NCI-H2081 treated with DMSO at 0.1 percent for 48 hours (cell line): ENCODE measurements at places on chromosomes 13 and 19.

DNA sequence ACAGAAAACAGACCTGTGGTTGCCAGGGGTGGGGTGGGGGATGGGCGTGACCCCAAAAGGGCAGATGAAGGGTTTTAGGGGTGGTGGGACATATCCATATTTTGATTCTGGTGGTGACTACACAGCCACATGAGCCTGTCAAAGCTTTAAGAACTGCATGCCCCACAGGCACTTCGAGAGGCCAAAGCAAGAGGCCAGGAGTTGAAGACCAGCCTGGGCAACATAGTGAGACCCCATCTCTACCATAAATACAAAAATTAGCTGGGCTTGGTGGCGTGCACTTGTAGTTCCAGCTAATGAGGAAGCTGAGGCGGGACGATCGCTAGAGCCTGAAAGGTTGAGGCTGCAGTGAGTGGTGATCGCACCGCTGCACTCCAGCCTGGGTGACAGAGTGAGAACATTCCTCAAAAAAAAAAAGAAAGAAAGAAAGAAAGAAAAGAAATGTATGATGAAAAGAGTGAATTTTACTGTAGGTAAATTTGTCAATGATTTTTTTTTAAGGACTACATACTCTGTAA is 18.9 kb upstream of the BCL3 start:
- DNase-seq = no peak

- no peak for DNase-seq
Measured at GRCh38 chr13:75855847-75856246, 219.7 kb downstream of the LMO7 start.

DNA sequence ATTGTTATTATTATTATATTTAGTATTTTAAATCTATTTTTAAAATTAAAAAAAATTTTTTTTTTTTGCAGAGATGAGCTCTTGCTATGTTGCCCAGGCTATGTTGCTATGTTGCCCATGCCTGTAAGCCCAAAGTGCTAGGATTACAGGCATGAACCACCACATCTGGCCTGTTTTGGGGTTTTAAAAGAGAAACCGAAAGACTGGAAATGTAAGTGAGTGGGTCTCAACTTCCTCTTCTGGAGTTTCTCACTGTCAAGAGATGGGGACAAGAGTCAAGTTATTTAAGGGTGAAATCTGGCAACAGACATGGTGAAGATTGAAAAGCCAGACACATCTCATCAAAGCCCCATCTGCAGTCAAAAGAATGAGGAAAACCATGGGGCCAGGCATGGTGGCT is 4.2 kb upstream of the OR7G3 start:
- no peak for DNase-seq

DNA sequence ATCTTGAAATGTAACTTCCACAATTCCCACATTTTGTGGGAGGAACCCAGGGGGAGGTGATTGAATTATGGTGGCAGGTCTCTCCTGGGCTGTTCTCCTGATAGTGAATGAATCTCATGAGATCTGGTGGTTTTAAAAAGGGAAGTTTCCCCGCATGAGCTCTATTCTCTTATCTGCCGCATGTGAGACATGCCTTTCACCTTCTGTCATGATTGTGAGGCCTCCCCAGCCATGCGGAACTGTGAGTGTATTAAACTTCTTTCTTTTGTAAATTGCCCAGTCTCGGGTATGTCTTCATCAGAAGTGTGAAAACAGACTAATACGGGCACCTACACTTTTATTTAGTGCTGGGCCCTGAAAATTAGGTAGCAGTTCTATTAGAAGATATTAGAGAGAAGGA is 45.8 kb downstream of the TNFSF13B start:
- no peak for DNase-seq

DNA sequence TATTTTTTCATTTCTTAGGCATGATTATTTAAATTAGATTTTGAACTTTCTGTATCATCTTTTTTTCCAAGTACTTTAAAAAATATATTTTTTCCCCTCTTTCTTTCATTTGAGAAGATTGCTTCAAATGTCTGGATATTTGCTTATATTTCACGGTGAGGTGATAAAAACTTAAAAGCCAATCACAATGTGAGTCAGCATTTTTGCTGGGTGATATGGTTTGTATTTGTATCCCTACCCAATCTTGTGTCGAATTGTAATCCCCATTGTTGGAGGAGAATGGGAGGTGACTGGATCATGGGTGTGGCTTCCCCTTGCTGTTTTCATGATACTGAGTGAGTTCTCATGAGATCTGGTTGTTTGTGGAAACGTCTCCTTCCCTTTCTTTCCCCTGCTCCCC is 320.5 kb downstream of the OXGR1 start:
- no peak for DNase-seq

DNA sequence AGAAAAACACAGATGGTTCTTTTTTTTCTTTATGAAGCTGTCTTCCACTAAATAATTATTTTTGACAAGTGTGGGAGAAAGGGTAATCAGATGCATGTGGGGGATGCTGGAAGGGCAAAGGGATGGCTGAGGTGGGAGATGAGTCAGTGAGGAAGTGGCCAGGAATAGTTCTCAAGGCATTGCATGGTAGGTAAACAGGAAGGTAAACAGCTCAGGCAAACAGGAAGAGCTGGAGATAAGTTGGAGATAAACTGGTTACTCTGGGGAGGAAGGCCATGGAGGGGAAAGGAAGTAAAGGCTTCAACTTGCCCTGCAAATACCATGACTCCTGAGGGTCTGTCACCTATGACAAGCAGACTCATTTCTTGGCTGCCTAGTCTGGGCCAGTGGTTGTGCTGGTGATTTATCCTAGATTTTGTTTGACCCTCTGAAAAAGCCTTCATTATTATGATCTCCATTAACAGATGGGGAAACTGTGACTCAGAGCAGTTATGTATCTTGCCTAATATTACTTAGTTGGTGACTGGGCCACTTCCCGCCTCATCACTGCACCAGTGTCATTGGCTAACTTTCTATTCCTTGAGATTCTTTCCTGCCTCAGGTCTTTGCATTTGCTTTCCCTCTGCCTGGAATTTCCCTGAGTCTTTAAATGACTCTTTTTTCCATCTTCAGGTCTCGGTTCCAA is 17.1 kb downstream of the ACTL9 start:
- no peak for DNase-seq

- peak; percentile 29 for DNase-seq
Measured at GRCh38 chr13:27953676-27954405, 15.3 kb downstream of the CDX2 start.

GRCh38 chr19:40503320-40503695 is 36.5 kb downstream of the SPTBN4 start:
- DNase-seq = no peak

DNA sequence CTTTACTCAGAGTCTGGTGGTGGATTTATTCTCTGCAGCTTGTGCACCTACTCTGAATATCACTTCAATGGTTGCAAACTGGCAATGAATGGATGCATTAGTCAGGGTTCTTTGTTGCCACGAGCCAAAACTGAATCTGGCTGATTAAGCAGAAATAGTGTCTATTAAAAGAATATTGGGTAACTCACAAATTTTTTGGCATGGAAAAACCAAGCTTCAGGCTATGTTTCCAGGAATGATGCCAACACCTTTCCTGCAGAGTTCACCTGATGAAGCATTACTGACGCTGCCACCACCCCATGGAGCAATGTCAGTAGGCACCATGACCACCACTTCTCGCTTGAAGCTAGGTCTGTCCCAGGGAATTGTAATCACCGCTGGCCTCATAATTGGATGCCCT is 597.8 kb upstream of the SLC10A2 start:
- no peak for DNase-seq

- no peak for DNase-seq
Measured at GRCh38 chr19:11463391-11463790, 17.5 kb downstream of the ELAVL3 start.

DNA sequence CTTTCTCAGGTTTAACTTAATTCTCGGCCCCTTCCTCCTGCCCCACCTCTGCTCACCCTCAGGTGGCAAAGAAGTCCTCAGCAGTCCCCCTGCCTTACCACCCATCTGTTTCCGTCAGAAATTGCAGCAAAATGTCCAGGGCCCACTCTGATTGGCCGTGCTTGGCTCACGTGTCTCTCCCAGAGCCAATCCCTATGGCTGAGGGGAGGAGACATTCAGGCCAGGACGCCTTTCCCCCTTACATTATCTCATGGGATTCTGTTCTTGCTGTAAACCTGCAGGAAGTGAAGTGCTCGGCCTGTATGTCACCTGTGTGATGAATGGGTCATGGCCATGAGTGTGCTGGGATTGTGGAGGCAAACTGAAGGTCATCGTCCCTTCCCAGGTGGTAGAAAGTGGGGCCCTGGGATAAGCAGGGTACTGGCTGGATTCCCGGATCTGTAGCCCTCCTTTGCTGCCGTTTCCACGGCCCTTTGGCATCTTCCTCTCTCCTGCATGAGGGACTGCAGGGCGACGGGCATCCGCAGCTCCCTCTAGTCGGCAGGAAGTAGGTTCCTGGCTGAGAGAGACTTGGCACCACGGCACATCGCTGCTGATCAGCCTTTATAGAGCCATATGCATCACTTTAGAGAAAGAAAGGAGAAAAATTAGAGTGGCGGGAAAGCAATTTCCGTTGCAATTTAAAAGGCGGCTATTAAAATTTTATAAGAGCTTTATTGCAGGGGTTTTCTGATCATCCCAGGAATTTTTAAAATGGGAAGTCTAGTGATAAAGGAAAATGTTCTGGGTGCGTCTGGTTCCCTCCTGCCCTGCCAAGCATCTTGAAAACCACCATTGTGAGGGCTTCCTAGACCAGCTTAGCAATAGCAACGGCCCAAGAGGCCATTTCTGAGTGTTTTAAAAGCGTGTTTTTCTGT is 118.2 kb downstream of the SIPA1L3 start:
- no peak for DNase-seq

- no peak for DNase-seq
Measured at GRCh38 chr19:34368338-34368737, 3.3 kb downstream of the GPI start.

DNA sequence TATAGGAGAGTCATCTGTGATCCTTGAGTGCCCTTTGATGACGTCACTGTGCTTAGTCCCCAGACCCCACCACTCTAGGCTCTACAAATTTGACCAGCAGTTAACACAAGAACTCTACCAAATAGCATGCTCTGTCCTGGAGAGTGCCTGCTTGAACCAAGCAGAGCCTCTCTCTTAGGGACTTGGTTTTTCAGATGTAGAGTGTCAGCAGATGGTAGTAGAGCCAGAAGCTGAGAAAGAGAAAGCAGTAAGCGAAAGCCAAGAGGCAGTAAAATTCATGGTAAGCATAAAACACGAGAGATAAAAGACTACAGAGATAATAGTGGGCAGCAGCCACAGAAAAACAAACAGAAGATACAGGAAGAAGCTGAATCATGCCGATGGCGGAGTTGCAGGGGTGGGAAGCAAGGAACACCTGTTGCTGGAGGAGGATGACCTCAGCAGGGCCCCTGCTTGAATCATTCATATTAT is 193.3 kb downstream of the SLC7A1 start:
- no peak for DNase-seq

- peak; percentile 33 for DNase-seq
Measured at GRCh38 chr19:12777217-12778016, 2.1 kb upstream of the HOOK2 start.

- no peak for DNase-seq
Measured at GRCh38 chr13:97241761-97242160, 19.6 kb downstream of the MBNL2 start.

- no peak for DNase-seq
Measured at GRCh38 chr13:20525144-20525600, 485 bp downstream of the CRYL1 start.

GRCh38 chr19:8257052-8257443 is 47.9 kb downstream of the CERS4 start:
- DNase-seq = no peak

DNA sequence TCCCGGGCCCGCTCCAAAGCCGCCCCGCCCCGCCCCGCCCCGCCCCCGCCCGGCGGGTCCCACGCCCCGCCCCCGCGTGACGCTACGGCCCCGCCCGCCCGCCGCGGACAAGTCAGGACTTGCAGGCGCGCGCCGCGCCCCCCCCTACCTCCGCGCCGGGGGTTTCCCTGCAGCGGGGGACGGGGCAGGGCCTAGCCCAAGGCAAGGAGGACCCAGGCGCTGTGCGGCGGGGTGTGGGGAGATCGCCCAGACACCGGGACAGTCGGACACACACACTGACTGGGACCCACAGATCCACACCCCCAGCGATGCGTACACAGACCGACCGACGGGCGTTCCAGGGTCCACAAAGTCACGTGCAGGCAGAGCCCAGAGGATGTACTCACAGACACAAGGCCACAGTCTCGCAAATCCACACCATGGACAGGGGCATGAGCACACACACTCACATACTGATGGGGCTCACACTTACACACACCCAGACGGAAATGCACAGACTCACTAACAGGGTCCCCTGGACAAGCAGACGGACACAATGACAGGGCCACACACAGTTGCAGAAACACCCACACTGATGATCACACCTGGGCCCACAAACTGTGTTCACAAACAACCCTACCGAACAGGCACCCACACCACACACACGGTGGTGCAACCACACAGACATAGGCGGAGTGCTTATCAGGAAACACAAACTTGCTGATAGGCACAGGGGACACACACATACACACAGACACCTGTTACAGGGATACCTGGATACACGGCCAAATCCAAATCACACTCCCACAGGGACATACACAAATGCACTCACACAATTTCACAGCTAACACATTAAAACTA is 436 bp upstream of the BBC3 start:
- no peak for DNase-seq

DNA sequence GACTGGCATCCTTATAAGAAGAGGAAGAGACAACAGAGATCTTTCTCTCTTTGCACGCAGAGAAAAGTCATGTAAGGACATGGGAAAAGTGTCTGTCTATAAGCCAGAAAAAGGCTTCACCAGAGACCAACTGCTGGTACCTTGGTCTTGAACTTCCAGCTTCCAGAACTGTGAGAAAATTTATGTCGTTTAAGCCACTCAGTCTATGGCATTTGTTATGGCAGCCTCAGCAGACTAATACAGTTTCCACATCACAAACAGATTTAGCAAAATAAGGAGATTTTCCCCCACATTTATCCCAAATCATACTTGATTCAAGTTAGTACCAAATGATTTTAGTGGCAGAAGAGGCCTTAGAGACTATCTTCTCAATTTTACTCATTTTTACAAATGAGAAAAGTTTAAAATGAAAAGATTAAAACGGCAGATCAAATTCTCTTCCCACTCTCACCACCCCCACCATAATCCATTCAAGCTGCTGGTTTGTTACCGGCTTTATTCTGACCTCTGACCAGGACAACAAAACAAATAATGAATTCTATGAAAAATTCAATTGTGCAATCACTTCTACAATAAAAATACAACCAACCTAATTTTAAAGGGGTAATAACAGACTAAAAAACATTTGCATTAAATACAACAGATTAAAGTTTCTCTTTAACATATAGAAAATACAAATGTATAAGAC is 316.3 kb downstream of the TBC1D4 start:
- no peak for DNase-seq

DNA sequence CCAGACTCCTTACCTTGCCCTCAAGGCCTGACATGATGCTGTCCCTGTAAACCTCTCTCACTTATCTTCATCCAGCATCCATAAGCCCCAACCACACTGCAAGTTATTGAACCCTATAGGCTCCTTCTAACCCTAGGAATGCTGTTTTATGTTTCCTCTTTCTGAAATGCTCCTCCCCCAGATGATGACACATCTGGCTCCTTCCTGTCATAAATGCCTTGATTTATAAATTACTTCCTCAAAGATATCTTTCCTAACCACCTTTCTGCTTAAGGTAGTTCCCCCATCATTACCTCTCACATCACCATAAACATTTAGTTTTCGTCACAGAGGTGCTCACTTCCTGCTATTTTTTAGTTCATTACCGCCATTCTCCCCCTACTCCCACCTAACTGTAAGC is 12.3 kb downstream of the RUBCNL start:
- DNase-seq = no peak

GRCh38 chr13:39823063-39823713 is 167.7 kb downstream of the COG6 start:
- no peak for DNase-seq
